ENCODE measurements at places on chromosomes 1 and 21. TPM values are rescaled to one million over a fixed set of nuclear protein-coding genes. Genes with fewer than 3 reads are reported as not detected.

GRCh38 chr1:54768093-54768492, 3.8 kb upstream of the PARS2 start:
- no peak for DNase-seq

- no peak for DNase-seq
Observed at GRCh38 chr1:152933196-152933595, 13.8 kb upstream of the SPRR5 start.

DNA sequence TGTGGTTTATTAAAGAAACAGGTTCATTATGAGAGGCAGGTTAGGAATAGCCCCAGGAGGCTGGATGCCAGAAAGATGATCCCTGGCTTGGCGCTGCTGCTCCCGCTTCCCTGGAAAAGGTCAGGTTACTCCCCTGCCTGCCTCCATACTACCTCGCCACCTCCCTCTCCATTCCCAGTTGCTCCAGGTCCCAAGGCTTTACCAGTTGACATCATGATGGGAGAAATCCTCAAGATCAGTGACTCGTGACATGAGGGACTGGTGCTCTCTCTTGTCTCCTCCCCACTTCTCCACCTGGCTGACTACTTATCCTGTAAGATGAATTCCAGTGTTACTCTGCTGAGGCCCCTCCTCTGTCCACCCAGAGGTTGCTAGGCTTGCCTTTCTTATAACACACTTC, 19.7 kb downstream of the VASH2 start:
- DNase-seq, result peak; percentile 15

The S100A5 gene
- not detected for total RNA-seq

DNA sequence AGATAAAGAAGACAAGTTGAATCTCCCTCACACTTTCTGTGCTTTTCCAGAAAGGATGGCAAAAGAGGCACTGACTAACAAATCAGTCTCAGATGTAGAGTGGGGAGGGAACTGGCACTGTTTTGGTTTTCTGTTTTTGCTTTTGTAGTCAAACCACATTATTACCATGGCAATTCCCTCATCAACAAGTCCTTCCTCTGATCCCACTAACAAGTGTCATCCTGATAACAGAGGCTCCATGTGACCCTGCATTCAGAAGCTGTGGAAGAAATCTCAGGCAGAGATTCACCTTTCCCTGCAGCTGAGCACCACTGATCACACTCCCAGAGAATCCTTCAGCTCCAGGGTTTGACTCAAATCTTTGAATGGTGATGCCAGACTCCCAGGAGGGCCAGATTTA, 203.4 kb downstream of the TNR start:
- DNase-seq, result no peak

DNA sequence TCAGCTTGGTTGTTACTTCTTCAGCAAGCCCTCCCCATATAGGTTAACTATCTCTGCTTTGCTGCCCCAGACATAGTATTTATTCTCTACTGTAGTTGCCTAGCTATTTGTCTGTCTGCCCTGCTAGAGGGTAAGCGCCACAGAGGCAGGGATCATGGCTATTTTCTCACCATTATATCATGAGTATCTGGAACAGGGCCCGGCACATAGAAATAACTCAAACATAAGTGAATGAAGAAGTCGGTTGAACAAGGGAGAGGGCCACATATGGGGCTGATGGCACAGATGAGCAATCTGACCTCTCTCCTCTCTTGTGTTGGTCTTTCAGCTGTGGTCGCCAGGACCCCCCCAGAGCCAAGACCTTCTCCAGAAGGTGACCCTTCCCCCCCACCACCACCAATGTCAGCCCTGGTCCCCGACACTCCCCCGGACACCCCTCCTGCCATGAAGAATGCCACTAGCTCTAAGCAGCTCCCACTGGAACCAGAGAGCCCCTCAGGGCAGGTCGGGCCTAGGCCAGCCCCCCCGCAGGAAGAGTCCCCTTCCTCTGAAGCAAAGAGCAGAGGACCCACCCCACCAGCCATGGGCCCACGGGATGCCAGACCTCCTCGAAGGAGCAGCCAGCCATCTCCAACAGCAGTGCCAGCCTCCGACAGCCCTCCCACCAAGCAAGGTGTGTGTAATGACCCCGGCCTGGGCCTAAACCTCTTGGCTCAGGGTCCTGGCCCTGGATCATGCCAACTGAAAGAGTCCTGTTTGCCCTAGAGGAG, 14.9 kb downstream of the MAP7D1 start:
- no peak for DNase-seq

The OR2T29 gene
- total RNA-seq, result not detected

The ADARB1 gene
- total RNA-seq, result 47.9 TPM

- DNase-seq, result no peak
Observed at GRCh38 chr1:13775459-13775858, 75.5 kb downstream of the PRDM2 start.

- no peak for DNase-seq
Observed at GRCh38 chr1:13652238-13652637, 47.8 kb upstream of the PRDM2 start.

DNA sequence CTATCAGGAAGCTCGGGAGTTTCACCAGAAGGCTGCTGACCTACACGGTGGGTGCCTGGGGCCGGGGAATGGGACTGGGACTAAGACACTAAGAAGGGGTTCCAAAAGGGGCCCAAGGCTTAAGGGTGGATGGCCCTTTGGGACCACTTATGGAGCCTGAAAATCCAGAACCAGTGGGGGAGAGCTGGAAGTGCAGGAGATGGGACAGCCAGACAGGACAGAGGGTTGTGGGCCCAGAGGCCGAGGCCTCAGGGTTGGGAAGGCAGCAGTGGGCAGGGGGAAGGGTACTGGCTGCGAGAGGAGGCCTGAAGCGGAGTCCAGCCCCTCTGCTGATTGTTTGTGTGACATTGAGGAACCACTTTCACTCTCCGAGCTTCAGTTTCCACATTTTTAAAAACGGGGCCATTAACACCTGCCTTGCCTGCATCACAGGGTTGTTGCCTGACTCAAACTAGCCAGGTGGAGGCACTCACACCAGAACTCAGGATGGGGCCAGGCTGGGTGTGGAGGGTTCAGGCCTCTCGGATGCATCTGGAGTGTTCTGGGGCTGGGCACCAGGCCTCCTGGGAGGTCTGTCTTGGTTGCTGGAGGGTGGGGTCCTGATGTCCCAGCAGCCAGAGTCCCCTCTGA, 3.0 kb downstream of the TTC24 start:
- no peak for DNase-seq

GRCh38 chr1:245526141-245526540, 371.4 kb downstream of the KIF26B start:
- no peak for DNase-seq

DNA sequence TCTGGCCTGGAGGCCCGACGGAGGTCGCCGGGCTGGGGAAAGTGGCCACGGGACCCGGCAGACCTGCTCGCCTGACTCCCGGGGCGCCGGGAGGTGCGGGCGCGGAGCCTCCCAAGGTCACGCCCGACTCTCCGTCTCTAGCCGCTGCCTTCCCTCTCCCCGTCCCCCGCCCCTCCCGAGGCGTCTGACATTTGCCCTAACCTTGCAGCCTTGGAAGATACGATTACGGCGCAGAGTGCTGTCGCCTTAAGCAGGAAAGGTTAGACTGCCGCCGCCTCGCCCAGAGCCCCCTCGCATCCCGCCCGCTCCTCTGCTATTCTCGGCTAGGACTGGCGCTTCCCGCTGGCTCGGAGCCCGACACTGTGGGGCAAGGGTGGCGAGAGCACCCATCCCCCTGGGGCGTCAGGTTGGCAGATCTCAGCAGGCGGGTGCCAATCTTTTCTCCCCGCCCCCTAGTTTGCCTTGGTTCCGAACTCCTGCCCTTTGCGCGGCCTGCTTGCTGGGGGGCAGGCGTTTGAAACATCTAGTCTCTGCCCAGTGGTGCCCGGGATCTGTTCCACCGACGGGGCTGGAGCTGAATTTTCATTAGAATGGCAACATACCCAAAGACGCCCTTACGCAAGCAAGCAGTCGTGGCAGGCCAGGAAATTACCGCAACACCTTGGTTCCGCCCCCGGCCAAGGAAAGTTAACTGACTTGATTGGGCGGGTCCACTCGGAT, 835 bp downstream of the PGM1 start:
- DNase-seq, result peak; percentile 76

The KCNN3 gene
- total RNA-seq, result 1.7 TPM

DNA sequence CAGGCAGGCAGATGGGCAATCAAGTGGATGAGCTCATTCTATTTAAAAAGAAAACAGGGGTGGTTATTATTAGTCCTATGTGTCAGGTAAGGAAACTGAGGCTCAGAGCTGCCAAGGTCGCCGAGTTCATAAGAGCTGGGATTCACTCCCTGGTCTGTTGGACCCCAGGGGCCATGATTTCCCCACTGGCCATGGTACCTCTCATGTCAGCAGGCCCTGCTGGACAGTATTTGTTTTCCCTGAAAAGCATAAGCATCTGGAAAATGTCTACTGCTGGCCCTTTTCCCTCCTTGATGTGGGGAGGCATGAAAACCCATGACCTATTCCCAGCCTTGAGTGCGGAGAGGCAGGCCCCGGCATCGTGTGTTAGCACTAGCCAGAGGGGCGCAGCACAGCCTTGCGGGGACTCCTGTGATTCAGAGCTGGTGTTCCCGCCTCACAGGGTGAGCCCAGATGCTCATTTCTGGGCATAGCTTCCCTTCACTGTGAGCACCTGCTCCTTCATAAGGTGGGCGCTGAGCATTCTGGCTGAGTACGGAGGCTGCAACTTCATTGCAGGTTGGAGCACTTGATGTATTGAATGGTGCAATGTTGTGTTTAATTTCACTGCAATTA, 617.5 kb downstream of the PTPRU start:
- no peak for DNase-seq

- DNase-seq, result no peak
Observed at GRCh38 chr1:176559878-176560277, 96.9 kb downstream of the PAPPA2 start.

GRCh38 chr21:45581322-45581712, 39.1 kb upstream of the SLC19A1 start:
- no peak for DNase-seq

The FNDC5 gene
- total RNA-seq, result 1.8 TPM

DNA sequence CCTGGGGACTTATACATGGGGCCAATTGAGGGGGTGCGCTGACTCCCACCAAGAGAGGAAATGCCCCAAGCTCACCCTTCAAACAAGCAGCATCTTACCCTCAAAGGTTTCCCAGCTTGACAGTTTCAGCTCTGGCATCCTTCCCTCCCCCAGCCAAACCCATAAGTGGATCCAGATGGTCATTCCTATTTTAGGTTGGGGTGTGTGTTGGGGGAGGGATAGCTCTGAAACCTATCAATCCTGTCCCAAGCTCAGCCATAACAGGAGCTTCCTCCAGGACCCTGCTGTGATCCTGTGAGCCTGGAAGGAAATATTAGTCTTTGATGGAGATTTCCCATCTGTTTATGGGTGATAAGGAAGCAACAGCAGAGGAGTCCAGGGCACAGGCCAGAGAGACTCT, 3.4 kb upstream of the TMEM222 start:
- no peak for DNase-seq

- DNase-seq, result no peak
Observed at GRCh38 chr1:215226757-215227156, 144.2 kb downstream of the KCNK2 start.

DNA sequence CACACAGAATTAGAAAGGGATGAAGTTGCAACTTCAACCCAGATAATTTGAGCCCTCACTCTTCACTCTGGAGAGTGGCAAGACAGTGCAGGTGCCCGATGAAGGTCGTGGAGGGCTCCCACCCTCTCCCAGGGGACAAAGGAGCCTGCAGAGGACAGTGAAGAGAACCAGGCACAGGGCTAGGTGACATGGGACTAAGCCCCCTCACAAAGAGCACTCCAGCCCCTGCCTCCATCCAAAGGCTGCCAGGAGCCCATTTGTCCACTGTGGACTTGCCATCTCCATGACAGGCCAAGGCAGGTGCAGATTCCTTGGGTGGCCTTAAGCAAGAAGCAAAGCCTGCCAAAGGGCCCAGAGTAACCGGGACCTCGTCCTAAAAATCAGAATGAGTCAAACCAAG, 15.1 kb downstream of the ERRFI1 start:
- DNase-seq, result no peak

DNA sequence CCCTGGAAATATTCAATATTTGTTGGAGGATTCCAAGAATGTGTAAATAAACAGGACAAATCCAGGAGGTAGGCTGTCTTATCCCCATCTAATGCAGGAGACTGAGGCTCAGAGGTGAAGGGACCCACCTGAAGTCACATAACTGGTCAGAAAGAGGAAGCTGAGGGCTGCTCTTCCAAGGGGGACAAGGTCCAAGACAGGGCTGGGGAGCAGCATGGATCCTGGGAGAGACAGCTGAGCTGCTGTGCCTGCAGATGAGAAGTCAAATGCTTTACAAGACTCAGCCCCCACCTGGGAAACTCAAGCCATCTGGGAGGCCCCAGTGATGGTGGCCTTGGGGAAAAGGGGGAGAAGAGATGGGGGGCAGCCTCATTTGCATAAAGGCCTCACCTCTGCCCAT, 224.4 kb downstream of the PTPRU start:
- DNase-seq, result no peak

DNA sequence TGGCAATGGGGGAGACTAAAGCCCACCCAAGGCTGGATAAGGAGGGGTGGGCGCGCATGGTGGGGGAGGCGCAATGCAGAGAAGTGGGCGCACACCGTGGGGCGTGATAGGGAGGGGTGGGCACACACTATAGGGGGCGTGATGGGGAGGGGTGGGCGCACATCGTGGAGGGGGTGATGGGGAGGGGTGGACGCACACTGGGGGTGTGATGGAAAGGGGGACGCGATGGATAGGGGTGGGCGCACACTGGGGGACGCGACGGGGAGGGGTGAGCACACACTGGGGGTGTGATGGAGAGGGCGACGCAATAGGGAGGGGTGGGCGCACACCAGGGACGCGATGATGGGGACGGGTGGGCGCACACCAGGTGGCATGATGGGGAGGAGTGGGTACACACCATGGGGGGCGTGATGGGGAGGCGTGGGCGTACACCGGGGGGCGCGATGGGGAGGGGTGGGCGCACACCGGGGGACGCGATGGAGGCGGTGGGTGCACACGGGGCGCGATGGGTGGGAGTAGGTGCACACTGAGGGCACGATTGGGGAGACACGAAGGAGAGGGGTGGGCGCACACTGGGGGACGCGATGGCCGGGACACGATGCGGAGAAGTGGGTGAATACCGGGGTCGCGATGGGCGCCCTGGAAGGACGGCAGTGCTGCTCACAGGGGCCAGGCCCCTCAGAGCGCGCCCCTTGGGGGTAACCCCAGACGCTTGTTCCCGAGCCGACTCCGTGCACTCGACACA, 929 bp downstream of the SUMO3 start:
- no peak for DNase-seq

The AMIGO1 gene
- total RNA-seq, result 2.5 TPM

The MROH7 gene
- total RNA-seq, result 64.2 TPM
